ENCODE measurements at places on chromosomes 12 and 14.

GRCh38 chr12:66693901-66694513, 15.1 kb upstream of the GRIP1 start:
- DNase-seq, result no peak

DNA sequence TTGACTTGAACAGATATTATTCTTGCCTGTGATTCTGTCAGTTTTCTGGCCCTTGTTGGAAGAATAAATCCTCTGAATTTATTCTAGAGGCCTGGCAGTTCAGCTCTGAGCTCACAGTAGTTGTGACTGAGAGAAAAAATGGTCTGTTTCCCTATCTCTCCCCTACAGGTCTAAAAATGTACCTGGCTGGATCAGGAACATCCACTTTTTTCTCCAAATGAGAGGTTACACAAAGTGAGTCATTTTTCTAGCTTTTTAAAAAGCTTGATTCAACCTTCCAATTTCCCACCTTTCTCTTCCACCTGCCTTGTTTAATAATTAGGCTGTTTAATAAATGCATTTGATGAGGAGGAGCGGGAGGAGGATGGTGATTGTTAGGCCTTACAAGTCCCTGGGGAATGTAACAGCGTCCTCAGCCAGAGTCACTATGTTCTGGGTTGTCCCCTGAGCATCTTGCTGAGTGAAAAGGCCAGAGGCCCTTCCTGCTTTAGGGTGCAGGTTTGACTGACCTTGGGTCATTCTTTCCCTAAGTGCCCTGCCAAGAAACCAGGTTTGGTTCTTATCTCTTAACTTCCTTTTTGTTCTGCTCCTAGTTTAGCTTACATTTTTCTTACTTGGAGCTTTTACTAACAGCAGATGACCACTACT, 91.7 kb upstream of the FUT8 start:
- DNase-seq, result no peak

- no peak for DNase-seq
Observed at GRCh38 chr14:75647640-75648039, 13.0 kb downstream of the ERG28 start.

DNA sequence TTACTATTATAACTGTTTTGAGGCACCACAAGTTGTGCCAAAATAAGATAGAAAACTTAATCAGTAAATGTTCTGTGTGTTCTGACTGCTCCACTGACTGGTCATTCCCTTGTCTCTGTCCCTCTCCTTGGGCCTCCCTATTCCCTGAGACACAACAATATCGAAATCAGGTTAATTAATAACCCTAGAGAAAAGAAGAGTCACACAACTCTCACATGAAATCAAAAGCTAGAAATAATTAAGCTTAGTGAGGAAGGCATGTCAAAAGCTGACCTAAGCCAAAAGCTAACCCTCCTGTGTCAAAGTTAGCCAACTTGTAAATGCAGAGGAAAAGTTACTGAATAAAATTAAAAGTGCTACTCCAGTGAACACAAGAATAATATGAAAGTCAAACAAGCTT, 53.8 kb upstream of the CCDC196 start:
- no peak for DNase-seq

DNA sequence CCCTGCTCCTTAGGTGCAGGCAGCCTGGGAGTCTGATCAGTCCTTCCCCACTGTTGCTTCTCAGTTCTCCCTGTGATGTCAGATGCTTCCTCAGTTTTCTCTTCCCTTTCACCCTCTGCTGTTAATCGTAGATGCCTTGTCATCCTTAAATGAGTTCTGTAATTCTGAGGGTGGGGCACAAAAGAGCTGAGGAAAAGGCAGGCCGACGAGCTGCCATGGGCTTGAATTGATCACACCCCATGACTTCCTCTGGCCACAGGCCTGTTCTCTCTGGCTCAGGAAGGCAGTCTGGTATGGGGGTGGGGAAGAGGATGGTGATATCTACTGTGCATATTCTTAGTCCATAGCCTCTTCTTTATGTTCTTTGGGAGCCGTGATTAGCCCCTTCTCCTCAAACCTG, 5.2 kb upstream of the AP1G2 start:
- no peak for DNase-seq

DNA sequence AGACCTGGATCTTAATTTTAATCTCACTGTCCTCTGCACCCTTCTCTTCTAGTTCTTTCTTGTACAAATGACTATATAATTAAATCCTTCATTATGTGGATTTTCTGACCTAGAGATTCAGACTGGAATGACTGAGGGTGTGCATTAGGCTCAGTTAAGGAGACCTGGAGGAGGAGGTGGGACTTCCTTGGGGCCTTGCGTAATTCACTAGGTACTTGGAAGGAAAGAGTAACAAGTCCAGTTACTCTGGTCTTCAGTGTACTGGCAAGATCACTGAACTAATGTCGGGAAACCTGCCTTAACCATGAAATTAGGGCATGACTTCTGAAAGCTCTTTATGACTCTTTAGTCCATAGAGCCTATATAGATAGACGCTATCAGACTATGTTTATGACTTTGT, 441.4 kb downstream of the EGLN3 start:
- no peak for DNase-seq

DNA sequence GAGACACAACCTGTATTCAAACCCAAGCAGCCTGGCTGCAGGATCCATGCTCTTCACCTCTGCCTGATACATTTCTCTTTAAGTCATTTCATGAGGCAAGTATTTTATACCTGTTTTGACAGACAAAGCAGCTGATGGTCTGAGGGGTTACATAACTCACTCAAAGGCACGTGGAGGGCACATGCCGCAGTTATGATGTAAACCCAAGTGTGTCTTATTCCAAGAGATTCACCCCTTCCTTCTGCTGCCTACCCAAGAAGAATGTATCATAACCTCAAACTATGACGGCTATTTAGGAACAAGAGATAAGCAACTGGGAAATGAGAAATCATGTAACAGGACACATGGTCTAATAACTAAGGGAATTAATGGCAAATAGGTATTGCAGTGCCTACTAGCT, 329.8 kb upstream of the TMPO start:
- DNase-seq, result no peak

- DNase-seq, result no peak
Observed at GRCh38 chr12:78306236-78306635, 475.5 kb downstream of the NAV3 start.

DNA sequence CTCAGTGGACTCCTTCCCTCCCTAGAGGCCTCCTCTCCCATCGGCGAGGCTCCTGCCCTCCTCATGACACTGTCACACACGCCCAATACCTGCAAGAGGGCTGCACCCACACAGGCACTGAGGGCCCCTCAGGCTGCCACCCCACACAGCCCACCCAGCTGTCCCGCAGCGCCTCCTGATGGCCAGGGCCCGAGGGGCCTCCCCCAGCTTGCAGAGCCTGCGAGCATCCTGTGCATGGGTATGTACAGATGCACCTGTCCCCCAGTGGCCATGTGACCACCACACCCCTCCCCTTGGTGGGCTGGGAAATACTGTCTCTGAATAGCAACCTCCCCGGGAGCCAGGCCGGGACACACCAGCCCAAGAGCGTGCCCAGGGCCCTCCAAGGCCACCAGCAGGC, 19.0 kb upstream of the NUDT14 start:
- DNase-seq, result no peak

GRCh38 chr14:93546642-93547041, 115.9 kb downstream of the UNC79 start:
- DNase-seq, result no peak

- no peak for DNase-seq
Observed at GRCh38 chr12:113846883-113847755, 119.0 kb downstream of the RBM19 start.

GRCh38 chr14:50335389-50335788, 23.3 kb downstream of the DMAC2L start:
- DNase-seq, result no peak

DNA sequence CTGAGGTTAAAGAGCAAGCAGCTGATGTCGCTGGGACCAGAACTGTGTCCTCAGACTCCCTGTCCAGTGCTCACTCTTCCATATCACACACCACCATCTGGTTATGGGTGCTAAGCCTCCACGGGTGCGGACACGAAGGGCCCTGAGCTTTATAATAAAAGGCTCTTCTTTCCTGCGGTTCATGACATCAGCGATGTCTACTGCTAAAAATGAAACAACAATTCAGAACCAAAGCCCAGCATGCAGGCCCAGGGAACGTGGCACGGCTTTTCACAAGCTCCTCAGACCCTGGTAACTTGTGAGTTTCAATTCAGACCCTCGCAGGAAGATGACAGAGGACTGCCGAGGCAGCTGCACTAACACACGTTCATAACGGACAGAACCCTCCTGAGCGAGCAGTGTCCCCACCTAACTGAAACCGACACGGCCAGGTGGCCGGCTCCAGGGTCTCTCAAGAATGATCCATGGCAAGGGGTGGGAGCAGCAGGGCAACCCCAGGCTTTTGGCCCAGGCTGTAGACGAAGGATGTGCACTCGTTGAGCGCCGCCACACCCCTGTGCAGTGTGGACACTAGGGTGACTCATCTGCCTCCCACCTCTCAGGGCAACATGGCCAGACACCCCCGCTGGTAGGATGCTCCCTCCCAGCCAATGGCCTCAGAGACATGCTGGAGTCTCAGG, 180.3 kb downstream of the CALM1 start:
- no peak for DNase-seq

DNA sequence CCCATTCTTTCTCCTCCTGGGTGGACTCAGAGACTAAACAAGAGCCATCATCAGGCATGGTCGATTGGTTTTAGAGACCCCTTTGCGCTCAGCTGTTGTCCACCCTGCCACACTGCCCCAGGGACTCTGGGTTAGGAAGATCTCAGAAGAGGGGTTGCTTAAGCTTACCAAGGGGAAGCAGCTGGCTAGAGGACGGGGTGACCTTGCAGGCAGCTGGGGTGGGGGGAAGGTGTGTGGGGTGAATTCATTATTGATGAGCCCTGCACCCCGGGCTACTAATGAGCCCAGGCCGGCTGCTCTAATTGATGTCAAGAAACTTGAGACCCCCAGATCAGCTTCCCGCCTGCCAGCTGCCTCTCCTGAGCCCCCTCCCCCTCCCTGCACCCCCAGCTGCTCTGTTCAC, 8.7 kb upstream of the ZNF385A start:
- no peak for DNase-seq

DNA sequence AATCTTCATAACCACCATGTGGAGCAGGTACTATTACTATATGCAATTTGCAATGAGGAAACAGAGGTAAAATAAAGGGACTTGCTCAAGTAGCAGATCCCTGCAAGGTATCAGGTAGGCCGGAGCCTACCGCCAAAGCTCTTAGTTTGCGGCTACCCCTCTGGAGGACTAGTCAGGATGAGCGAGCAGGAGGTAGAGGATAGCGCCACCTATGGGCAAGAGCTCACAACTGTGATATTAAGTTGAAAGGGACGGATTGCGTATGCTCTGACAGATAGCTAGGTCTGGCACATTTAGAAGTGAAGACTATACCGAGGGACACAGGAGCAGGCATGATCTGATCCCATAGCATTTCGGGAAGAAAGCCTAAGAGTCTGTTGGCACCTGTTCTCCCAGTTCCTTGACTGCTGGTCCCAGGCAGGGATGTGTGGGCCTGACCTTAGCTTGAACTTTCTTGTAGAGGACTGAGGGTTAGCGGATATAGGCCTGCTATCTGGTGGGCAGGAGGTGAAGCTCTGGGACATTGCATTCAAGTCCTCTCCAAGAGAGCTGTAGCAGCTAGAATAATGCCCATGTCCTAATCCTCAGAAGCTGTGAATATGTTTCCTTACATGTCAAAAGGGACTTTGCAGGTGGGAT, 48.0 kb downstream of the SLC17A8 start:
- DNase-seq, result peak; percentile 32

DNA sequence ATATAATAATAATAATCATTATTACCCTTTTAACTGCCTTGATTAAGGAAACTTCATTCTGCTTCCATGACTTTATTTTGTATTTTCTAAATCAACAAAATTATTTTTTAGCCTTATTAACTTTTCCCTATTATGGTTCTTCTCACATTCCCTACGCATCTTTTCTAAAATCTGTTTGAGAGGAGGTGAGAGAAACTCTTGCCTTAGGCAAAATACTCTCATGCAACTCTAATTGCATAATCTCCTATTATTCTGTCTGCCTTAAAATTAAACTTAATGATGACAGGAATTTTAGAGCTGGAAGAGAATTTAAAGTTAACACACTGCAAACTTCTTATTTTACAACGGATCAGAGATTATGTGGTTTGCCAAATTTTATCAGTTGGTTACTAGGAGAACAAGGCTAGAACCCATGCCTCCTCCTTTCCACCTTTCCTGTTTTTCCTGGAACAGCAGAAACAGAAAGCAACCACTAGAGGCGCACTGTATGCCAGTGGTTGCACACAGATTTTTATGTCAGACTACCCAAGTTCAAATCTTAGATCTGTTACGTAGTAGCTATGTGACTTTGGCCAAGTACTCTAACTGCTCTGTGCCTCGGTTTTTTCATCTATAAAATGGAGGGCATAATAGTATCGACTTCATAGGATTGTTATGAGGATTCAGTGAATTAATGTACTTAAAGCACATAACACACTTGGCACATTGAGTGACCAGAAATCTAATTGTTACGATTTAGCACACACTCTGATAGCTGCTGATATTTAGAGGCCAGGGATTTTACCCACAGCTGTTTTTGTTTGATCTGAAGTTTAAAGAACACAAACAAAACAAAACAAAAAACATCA, 4.3 kb upstream of the BRMS1L start:
- no peak for DNase-seq

DNA sequence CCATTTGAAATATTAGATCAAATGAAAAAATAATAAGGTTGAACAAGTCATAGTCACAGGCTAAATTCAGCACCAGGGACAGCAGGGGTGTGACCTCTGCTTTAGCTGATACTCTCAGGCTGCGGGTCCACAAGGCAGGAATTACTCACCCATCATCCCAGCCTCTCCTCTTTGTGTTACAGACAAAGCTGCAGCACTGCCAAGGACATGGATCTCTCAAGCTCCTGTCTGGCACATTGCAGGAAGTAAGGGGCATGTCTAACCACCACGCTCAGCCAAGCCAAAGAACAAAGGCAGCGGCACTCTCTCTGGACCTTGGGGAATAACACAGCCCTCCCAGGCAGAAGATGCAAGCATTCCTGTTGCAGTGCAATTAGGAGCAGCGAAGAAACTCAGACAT, 783.8 kb downstream of the VRK1 start:
- DNase-seq, result no peak

- DNase-seq, result no peak
Observed at GRCh38 chr14:58362798-58363412, 32.8 kb upstream of the TOMM20L start.

DNA sequence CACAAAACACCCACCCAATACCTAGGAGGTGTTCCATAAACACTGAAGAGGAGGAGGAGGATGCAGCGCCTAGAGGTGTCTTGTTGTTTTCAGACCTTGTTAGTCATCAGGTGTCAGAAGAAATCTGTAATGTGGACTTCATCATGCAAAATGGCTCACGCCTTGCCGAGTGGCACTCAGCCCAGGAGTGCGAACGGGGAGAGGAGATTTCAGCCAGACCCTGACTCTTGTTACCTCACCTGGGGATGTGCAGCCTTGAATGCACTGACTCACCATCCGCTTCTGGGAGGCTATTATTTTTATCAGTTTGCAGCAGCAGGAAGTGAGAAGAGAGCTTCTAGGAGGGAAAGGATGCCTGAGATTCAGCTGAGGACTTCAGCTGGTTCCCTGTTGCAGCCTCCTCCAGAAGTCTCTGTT, 48.2 kb upstream of the PLXNC1 start:
- peak; percentile 8 for DNase-seq

- DNase-seq, result no peak
Observed at GRCh38 chr12:68636268-68636667, 25.6 kb downstream of the RAP1B start.

- peak; percentile 8 for DNase-seq
Observed at GRCh38 chr12:132393991-132394949, 64.9 kb upstream of the GALNT9 start.

All from activated CD4-positive, alpha-beta T cell treated with anti-CD3 and anti-CD28 coated beads, Interleukin-2, amount 50 U/mL, for 48 hours (primary cell).